ENCODE measurements at places on chromosomes 1 and 21. TPM values are rescaled to one million over a fixed set of nuclear protein-coding genes. Genes with fewer than 3 reads are reported as not detected.

DNA sequence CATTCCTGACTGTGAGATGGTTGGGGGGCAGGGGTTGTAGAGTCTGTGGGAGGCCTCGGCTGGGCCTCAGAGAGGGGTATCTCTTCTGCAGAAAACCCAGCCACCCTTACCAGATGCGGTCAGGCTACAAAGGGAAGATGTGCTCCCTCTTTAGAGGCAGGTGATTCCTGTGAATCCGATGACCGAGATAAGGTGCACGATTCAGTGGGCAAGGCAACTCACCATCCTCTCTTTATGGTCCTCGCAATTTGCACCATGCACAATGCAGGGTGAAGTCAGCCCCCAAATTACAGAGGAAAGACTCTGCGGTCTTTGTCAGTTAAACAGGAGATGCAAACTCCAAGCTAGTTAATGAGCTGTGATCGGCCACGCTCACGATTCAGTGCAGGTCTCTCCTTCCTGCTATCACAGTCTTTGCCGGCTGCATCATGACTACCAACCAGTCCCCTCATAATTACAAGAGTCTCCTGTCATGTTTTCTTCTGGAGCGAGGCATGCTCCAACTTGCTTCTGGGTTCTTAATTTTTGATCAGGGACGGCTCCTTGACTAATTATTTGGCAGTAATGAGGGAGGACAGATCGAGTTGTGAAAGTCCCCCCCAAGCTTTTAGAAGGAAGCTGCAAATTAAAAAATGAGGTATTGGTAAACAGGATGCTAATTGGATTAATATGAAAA is 12.5 kb downstream of the TP73 start:
- H3K27ac ChIP-seq: no peak overlapping the region
- no peaks in the 10 kb centered on the region for H3K36me3 ChIP-seq
- no peak for DNase-seq
- no peak overlapping the region for H3K4me3 ChIP-seq
- no peaks in the 10 kb centered on the region for H3K27me3 ChIP-seq

Gene MGST3
- total RNA-seq: 250 TPM

Gene XPR1
- 29.3 TPM for total RNA-seq

DNA sequence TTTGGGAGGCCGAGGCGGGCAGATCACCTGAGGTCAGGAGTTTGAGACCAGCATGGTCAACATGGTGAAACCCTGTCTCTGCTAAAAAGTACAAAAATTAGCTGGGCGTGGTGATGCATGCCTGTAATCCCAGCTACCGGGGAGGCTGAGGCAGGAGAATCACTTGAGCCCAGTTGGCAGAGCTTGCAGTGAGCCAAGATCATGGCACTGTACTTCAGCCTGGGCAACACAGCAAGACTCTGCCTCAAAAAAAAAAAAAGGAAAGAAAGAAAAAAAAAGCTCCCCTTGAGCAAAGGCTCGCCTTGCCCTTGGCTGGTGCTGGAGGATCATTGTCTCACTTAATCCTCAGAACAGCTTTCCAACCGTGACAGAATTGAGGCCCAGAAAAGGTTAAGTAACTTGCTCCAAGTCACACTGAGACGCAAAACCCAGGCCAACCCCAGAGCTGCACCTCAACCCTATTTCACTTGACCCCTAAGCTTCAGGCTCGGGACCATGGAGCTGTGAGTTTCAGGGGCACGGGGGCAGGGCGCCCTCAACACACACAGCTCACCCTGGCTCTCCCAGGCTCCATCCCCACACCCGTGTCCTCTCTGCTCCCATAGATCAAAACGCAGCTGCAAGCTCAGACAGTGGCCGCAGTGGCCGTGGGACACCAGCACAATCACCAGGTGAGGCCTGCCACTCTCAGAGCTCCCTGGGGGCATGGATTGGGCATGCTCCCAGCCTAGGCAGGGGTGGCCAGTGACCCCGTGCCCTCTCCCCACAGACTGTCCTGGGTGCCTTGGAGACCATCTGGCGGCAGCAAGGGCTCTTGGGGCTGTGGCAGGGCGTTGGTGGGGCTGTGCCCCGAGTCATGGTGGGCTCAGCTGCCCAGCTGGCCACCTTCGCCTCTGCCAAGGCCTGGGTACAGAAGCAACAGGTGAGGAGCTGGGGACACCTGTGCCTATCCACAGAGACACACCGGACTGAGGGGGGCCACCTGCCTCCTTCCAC is 1.6 kb downstream of the SLC25A34 start:
- peaks cover 24% of the 10 kb centered on the region for H3K4me1 ChIP-seq
- no peak overlapping the region for H3K4me3 ChIP-seq
- H3K36me3 ChIP-seq: peaks cover 25% of the 10 kb centered on the region
- no peak overlapping the region for H3K27ac ChIP-seq
- H3K27me3 ChIP-seq: no peaks in the 10 kb centered on the region

GRCh38 chr1:244302876-244303609 is 148.7 kb downstream of the ADSS2 start:
- peaks cover 30% of the 10 kb centered on the region for H3K4me1 ChIP-seq
- DNase-seq: peak; percentile 64
- no peaks in the 10 kb centered on the region for H3K27me3 ChIP-seq
- no peaks in the 10 kb centered on the region for H3K36me3 ChIP-seq

Gene FCRL4
- total RNA-seq: not detected

GRCh38 chr1:39908534-39908933 is 6.8 kb upstream of the MYCL start:
- no peaks in the 10 kb centered on the region for H3K36me3 ChIP-seq
- no peaks in the 10 kb centered on the region for H3K4me1 ChIP-seq
- no peaks in the 10 kb centered on the region for H3K27me3 ChIP-seq
- H3K27ac ChIP-seq: no peak overlapping the region

DNA sequence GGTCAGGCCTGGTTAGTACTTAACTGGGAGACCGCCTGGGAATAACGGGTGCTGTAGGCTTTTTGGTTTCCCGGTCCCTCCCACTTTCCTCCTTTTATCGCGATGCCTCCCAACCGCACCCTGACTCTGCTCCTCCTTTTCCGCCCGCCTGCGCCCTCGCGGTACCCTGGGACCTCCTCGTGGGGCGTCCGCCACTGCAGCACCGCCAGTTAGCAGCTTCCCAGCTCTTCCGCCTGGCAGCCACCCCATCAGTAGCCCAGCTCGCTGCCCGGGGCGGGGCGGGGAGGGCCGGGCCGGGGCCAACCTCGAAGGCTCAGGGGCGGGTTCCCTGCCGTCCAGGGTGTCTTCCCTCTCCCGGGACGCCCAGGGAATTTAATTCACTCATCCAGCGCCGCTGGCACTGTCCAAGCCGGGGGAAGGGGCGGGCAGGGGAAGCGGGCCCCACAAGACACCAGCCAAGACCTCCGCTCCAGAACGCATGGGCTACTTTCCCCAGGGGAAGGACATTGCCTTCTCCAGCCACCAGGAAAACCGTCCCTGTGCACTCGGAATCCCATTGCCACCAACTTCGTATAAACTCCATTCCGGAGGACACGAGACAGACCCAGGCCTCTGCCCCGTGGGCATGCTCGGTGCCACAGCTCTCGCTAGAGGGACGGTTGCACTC is 2.0 kb upstream of the ZNF678 start:
- H3K4me3 ChIP-seq: no peak overlapping the region
- peaks cover 6% of the 10 kb centered on the region for H3K4me1 ChIP-seq
- no peak for DNase-seq
- no peaks in the 10 kb centered on the region for H3K27me3 ChIP-seq
- H3K27ac ChIP-seq: no peak overlapping the region

DNA sequence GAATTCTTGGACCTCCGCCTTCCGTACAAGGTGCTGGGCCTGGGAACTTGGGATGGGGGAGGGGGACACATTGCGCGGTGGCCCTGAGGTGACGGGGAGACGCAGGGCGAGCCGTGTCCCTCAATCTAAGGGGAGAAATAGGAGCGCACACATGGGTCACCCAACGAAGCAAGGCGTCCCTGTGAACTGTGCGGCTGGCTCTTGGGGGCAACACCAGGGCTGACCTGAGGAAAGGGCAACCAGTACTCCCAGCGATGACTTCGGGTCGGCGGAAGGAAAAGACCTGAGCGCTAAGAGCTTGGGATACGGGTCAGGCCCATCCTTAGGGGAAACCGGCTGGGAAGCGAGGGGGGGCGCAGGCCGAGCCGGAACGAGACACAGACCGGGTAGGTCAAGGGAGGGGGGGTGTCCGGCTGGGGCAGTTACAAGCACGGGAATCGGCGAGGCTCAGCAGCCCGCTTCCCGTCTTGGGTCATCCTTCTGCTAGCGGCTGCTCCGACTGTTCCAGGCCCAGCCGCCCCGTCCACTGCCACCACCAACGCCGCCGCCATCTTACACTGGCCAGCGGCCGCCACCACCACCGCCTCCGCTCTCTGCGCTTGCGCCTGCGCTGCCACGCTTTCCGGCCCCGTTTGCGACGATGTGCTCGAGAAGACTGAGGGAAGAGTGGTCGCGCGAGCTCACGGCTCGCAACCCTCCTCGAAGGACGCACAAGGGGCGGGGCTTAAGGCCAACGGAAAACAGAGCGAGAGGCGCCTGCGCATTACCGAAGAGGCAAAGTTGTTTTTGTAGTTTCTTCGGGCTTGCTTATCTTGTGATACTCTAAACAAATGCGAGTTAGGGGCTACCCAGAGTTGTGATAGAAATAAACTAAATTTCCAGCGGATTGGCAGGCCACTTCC is at the start of gene DCAF8:
TSS of gene DCAF8 (minus strand) at position 657 of the 902 bp plus-strand sequence. CDS start 18,541 bp downstream, outside the sequence.
- peak within 1 kb of the TSS; percentile 90 for H3K27ac ChIP-seq
- H3K4me3 ChIP-seq: peak within 1 kb of the TSS; percentile 96
- H3K27me3 ChIP-seq: no peaks in the 10 kb centered on the region
- DNase-seq: peak; percentile 99
- H3K4me1 ChIP-seq: peaks cover 40% of the 10 kb centered on the region

- H3K36me3 ChIP-seq: no peaks in the 10 kb centered on the region
- no peak for DNase-seq
- H3K27ac ChIP-seq: peak overlapping the region; percentile 19
- no peak overlapping the region for H3K4me3 ChIP-seq
- H3K4me1 ChIP-seq: peaks cover 16% of the 10 kb centered on the region
Observed at GRCh38 chr1:8439015-8439702, 121.2 kb downstream of the SLC45A1 start.
